ENCODE measurements at places on chromosomes 5 and 9.

DNA sequence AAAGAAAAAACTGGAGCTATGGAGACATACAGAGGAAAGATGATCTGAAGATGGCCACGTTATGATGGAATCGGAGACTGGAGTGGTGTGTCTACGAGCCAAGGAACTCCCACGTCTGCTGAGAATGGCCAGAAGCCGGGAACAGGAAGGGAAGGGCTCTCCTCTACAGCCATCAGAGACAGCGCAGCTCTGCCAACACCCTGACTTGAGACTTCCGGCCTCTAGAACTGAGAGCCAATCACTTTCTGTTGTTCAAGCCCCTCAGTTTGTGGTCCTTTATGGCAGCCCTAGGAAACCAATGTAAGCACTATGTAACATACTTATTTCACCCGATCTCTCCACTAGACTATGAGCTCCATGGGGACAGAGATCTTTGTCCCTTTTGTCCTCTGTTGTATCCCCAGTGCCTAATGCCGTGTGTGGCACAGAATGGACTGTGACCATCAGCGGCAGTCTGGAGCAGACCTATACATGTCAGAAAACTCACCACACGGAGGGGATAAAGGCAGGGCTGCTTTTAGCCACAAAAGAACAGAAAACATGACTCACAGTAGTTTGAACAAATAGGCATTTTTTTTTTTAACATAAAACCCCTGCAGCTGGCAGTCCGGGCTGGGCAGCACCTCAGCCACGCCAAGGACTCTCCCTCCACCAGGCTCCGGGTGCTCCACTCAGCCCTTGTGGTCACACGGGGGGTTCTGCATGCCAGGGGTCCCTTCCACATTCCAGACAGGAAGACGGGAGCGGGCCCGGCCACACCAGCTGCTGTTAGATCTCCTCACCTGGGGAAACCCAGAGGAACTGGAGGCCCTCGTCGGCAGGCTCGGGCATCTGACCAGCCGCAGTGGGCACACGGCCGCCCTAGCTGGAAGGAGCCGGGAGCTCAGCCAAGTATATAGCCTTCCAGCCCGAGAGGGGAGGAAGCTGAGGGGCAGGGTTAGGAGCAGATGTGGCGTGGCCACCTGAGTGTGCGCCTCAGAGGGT is 16.1 kb upstream of the MXD3 start:
- no peak for DNase-seq

DNA sequence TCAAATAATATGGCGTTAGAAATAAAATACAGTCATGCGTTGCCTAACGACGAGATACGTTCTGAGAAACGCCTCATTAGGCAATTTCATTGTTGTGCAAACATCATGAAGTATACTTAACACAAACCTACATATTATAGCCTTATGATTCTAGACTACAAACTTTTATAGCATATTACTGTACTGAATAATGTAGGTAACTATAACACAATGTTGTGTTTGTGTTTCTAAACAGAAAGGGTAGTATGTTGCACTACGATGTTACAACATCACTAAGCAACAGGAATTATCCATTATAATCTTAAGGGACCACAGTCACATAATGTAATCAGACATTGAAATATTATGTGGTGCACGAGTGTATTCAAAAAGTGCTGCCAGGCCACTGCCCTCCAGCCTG is 3.0 kb upstream of the SMC2 start:
- DNase-seq = no peak

GRCh38 chr9:93112864-93113389 is 16.9 kb downstream of the CARD19 start:
- no peak for DNase-seq

DNA sequence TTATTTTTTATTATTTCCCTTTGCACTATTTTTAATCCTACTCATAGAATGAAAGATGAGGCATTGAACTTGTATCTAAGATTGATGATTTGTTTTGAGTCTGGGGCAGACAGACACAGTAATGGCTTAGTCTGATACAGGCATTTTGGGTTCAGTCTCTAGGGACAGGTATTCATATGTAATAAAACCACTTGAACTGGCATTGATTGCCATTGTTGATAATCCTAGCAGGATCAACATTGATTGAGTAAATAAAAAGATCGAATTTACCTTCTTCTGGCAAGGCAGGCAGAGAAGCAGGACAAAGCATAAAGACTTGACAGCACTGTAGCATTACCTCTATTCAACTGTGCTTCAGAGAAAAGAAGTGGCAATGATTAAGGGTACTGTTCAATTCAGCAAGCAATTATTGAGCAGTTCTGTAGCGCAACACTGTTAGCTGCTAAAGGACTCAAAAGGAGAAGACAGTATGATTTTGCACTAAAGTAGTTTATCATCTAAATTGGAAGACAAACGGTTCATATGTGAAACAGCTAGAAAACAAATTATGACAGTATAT is 144.4 kb downstream of the COMMD10 start:
- no peak for DNase-seq

DNA sequence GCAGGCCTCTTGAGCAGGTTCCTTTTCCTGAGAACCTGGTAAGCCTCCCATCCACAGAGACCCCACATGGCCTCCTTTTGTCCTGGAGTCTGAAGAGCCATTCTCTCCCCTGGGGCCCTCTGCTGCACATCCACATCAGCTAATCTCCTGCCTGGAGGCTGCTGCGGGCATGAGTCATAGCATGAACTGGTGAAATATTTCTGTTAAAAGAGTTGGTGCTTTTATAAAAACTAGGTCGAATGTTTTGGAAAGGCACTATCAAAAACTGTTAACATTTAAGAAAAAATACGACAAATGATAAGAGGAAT is 399.4 kb downstream of the CTNND2 start:
- DNase-seq = no peak

- no peak for DNase-seq
Measured at GRCh38 chr9:128104171-128104618, 23.3 kb downstream of the PTGES2 start.
